ENCODE measurements at places on chromosomes 7 and 10.

- DNase-seq: peak; percentile 69
Observed at GRCh38 chr10:96229568-96230030, 41.8 kb downstream of the BLNK start.

GRCh38 chr7:930975-931758, 23.3 kb downstream of the ADAP1 start:
- no peak for DNase-seq

DNA sequence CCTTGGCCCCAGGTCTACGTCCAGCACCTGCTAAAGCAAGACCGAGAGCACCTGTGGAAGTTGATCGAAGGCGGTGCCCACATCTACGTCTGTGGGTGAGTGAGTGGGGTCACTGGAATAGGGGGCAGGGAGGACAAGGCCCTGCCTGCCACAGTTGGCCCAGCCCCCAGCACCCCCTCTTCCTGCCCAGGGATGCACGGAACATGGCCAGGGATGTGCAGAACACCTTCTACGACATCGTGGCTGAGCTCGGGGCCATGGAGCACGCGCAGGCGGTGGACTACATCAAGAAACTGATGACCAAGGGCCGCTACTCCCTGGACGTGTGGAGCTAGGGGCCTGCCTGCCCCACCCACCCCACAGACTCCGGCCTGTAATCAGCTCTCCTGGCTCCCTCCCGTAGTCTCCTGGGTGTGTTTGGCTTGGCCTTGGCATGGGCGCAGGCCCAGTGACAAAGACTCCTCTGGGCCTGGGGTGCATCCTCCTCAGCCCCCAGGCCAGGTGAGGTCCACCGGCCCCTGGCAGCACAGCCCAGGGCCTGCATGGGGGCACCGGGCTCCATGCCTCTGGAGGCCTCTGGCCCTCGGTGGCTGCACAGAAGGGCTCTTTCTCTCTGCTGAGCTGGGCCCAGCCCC, 8.1 kb downstream of the TMEM120A start:
- no peak for DNase-seq

DNA sequence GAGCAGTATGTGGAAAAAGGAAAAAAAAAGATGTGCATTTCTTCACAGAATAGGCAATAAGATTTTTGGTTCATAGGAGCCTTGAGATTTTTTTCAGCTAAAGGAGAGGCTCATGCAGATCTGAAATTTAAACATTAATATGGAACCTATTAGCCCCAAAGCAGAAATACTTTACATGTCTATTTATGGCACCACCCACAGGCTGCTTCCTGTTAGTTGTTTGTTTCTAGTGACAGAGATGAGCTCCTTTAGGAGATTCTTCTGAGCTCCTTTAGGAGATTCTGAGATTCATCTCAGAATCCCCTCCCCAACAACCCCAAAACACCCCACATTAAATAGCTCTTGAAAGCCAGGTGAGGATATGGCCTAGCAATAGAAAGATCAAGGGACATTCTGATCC, 27.9 kb upstream of the HPS1 start:
- DNase-seq: no peak

DNA sequence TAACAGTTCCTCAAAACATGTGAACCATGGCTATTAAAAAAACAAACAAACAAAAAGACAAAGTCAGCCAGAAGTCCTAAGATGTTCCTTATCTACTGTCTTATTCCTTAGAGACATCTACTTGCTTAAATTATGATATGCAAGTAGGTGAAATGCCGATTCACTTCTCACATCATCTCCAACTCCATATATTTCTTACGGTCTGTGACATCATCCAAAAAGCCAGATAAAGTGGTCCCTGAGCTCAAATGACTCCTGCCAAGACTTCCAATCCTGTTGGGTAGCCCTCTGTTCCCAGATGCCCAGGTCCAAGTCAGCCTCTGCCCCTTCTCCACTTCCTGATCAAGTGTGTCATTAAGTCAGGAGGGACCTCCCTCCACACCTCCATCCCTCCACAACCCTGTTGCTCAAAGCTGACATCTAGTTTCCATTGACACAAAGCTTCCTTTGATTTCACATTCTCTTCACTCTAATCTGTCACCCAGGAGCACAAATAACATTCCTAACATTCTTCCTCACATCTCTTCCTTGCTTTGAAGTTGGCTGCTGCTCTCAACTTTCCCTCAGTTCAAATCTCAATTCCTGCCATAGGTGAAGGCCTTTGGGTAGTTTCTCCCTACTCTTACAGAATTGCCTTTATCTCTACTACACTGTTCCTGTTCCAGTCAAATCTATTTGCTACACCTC, 56.1 kb upstream of the PDLIM1 start:
- no peak for DNase-seq

- DNase-seq: no peak
Observed at GRCh38 chr10:49082766-49083165, 32.6 kb downstream of the VSTM4 start.

GRCh38 chr7:79055722-79056415, 397.6 kb downstream of the MAGI2 start:
- no peak for DNase-seq

- no peak for DNase-seq
Observed at GRCh38 chr7:108051454-108051853, 48.5 kb upstream of the LAMB1 start.

GRCh38 chr7:158802535-158803366, 26.6 kb downstream of the ESYT2 start:
- DNase-seq: no peak

GRCh38 chr7:12805518-12805928, 118.1 kb downstream of the ARL4A start:
- DNase-seq: no peak

DNA sequence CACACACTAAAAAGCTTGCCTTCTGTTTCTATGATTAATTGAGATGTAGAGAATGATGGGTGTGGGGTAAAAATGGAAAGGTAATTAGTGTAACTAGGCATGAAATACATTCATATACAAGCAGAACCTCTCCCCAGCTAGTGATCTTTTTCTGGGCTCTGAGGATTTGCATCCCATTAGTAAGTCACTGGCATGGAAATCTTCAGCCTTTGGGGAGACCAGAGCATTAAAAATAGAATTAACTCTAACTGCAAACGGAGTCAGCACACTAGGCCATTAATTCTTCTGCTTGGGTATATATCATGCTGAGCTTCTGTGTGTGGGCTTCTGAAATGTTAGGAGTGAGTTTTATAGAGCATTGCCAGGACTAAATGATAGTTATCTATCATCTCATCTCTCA, 128.9 kb downstream of the HDAC9 start:
- no peak for DNase-seq

DNA sequence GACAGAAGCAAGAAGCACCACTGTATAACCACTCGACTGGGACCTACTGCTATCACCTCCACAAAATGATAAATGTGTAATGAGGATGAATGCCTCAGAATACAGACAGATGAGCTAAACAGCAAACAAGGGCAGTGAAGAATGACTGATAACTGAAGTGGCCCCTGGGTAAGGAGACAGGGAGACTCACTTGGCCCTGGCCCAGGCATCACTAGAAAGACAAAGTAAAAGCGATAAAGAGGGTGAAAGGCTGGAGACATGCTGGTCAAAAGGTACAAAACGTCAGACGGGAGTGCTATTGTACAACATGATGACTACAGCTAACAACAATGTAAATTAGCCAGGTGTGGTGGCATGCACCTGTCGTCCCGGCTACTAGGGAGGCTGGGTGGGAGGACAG, 27.8 kb upstream of the APBB1IP start:
- DNase-seq: no peak
